ENCODE measurements at places on chromosomes 1 and 21. TPM values are rescaled to one million over a fixed set of nuclear protein-coding genes. Genes with fewer than 3 reads are reported as not detected.
A peak's percentile ranks its signal among the peaks of the same experiment; 100 is the strongest.

DNA sequence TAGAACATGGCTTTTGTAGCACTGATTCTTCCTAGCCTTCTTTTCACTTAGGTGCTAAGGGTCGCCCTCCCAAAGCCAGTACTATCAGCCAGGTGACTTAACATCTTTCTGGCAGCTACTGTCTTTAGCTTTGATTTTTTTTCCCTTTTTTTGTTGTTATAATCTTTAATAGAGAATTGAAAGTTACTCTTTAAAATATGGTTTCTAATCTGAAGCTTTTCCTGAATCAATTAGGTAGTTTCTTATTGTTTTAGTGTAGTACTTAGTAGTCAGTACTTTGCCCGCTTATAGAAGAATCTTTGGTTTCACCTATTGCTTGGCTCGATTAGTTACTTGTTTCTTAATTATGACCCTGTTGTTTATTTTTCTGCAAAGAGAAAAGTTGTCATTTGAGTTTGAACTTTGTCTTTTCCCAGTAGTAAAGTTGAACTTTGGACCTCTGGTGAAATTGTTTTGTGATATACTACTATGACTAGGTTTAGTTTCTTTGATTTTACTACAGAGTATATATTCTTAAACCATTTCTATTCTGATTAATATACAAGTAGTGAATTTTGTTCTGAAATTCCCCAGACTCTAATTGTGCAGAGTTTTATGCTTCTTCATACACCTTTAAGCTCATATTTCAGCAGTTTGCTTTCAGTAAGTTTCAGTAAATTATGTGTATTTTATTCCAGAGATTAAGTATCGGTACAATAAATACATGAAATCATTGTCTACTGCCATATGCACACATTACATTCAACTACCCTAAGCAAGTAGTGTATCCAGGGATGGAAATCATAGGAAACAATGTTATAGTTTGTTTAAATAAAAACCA is 3.9 kb downstream of the MAGI3 start:
- no peaks in the 10 kb centered on the region for H3K27me3 ChIP-seq
- H3K36me3 ChIP-seq = no peaks in the 10 kb centered on the region
- no peak for DNase-seq
- H3K27ac ChIP-seq = no peak overlapping the region
- H3K4me3 ChIP-seq = no peak overlapping the region

DNA sequence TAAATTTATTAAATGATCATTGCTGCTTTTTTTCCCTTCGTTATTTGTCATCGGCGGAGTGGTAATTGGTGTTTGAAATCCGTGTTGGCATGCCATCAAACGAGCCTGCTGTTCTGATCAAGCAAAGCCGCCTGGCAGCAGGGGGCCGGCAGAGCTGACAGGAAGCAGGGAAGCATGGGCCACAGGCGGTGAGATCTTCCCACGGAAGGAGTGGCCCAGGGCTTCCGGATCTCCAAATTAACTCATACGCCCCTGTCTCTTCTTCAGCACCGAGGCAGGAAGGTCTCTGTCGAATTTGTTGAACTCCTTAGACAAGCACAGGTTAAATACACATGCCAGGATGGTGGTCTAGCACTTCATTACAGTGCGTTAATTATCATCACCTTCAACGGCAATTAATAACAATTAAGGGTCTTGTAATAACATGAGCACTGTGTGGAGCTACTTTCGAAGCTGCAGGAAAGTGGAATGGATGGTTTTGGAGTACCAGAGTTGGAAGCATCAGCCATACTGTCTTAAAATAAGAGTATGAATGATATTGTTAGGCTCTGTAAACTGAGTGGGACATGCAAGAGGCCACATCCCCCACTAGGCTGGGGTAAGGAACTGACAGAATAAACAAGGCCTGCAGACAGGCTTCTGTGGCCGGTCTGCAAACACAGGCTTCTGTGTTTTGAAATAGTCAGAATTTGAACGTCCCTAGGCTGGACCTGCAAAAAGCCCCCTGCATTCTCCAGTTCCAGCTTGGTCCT is 199.4 kb upstream of the DAB1 start:
- no peaks in the 10 kb centered on the region for H3K27me3 ChIP-seq
- no peak overlapping the region for H3K4me3 ChIP-seq
- no peaks in the 10 kb centered on the region for H3K4me1 ChIP-seq
- no peak overlapping the region for H3K27ac ChIP-seq
- peak; percentile 32 for DNase-seq

- H3K27me3 ChIP-seq = peaks cover 8% of the 10 kb centered on the region
- no peak overlapping the region for H3K4me3 ChIP-seq
- no peaks in the 10 kb centered on the region for H3K4me1 ChIP-seq
- no peaks in the 10 kb centered on the region for H3K36me3 ChIP-seq
These were observed 10.1 kb downstream of the HMGCS2 start for GRCh38 chr1:119758584-119758983.

GRCh38 chr1:54390655-54391054 is 15.5 kb downstream of the SSBP3 start:
- DNase-seq = no peak
- peaks cover 5% of the 10 kb centered on the region for H3K36me3 ChIP-seq
- no peak overlapping the region for H3K4me3 ChIP-seq
- peaks cover 2% of the 10 kb centered on the region for H3K4me1 ChIP-seq
- H3K27me3 ChIP-seq = no peaks in the 10 kb centered on the region
- H3K27ac ChIP-seq = no peak overlapping the region

The UBL4B gene
- total RNA-seq = not detected

GRCh38 chr1:55338448-55338820 is 123.3 kb upstream of the USP24 start:
- no peak overlapping the region for H3K27ac ChIP-seq
- peaks cover 11% of the 10 kb centered on the region for H3K4me1 ChIP-seq
- no peak overlapping the region for H3K4me3 ChIP-seq
